Effector memory CD8-positive, alpha-beta T cell (primary cell): ENCODE measurements at places on chromosomes 3 and 15.

DNA sequence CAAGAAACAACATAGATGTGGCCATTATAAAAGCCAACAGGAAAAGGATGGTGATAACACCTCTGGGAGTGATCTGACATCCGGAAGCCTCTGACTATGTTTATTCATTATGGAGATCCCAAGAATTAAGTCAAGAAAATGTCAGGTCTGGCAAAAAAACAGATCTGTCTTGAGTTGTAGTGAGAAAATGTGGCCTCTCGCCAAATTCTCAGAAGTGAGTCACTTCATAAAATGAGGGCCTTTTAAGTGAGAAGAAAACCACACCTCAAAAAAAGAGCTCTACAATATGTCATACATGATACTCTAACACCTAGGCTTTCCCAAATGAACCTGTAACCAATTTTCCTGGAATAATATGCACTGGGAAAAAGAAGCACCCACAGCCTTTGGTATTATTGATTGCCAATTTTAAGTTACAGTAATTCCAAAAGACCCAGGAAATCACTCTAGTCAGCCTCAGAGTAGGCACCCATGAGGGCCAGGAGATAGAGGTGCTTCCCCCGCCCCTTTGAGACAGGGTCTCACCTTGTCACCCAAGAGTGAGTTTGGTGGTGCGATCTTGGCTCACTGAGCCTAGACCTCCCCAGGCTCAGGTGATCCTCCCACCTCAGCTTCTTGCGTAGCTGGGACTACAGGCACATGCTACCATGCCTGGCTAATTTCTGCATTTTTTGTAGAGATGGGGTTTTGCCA lies 38.0 kb downstream of the CCR3 start:
- H3K27ac ChIP-seq, result peak overlapping the region; percentile 21
- DNase-seq, result peak; percentile 58
- H3K36me3 ChIP-seq, result peaks cover 10% of the 10 kb centered on the region
- H3K27me3 ChIP-seq, result no peaks in the 10 kb centered on the region
- H3K4me1 ChIP-seq, result peaks cover 72% of the 10 kb centered on the region

DNA sequence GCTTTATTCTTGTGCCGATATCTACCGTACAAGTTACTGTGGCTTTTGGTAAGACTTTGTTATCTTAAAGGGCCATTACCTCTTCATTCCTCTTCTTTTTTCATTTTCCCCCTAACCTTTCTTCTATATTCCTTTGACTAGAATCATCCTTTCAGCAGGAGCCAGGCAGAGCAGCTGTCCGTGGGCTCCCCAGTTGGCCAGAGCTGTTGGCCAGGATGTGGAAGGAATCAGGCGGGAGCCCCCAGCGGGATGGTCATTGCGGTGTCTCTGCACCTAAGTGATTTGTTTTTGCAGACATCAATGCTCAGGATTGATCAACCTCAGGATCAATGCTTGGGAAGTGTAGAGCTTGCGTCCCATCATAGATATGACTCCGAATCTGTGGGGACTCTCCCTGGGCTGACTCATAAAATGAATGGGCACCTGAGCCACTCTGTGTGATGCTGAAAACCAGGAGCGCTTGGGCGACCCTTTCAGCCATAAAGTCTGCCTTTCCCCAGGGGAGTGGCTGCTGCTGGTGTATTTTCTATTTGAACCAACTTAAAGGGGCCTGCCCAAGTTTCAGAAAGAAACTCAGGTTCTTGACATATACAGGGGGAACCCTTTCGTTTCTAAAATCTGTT lies 21.7 kb downstream of the APBA2 start:
- H3K4me3 ChIP-seq, result no peak overlapping the region
- H3K36me3 ChIP-seq, result no peaks in the 10 kb centered on the region
- H3K27me3 ChIP-seq, result no peaks in the 10 kb centered on the region
- no peak for DNase-seq
- peaks cover 1% of the 10 kb centered on the region for H3K4me1 ChIP-seq

GRCh38 chr3:117722856-117723255 lies 1013.3 kb downstream of the TUSC7 start:
- no peak overlapping the region for H3K27ac ChIP-seq
- no peaks in the 10 kb centered on the region for H3K36me3 ChIP-seq
- H3K27me3 ChIP-seq, result no peaks in the 10 kb centered on the region
- no peaks in the 10 kb centered on the region for H3K4me1 ChIP-seq

GRCh38 chr3:159840703-159841299 lies 147.8 kb upstream of the IL12A start:
- H3K36me3 ChIP-seq, result no peaks in the 10 kb centered on the region
- H3K27ac ChIP-seq, result no peak overlapping the region
- H3K27me3 ChIP-seq, result peaks cover 6% of the 10 kb centered on the region
- H3K4me3 ChIP-seq, result no peak overlapping the region
- no peak for DNase-seq
- no peaks in the 10 kb centered on the region for H3K4me1 ChIP-seq

- peaks cover 8% of the 10 kb centered on the region for H3K36me3 ChIP-seq
- no peak for DNase-seq
- no peaks in the 10 kb centered on the region for H3K4me1 ChIP-seq
- no peak overlapping the region for H3K4me3 ChIP-seq
Observed at GRCh38 chr15:52291204-52291603, 4.4 kb downstream of the MYO5C start.

GRCh38 chr3:41974223-41974622 lies 12.3 kb upstream of the ULK4 start:
- no peaks in the 10 kb centered on the region for H3K27me3 ChIP-seq
- H3K4me1 ChIP-seq, result no peaks in the 10 kb centered on the region
- no peak for DNase-seq

- H3K27me3 ChIP-seq, result no peaks in the 10 kb centered on the region
- peaks cover 6% of the 10 kb centered on the region for H3K4me1 ChIP-seq
- no peak overlapping the region for H3K4me3 ChIP-seq
Observed at GRCh38 chr3:11539218-11539617, 104.5 kb downstream of the VGLL4 start.

DNA sequence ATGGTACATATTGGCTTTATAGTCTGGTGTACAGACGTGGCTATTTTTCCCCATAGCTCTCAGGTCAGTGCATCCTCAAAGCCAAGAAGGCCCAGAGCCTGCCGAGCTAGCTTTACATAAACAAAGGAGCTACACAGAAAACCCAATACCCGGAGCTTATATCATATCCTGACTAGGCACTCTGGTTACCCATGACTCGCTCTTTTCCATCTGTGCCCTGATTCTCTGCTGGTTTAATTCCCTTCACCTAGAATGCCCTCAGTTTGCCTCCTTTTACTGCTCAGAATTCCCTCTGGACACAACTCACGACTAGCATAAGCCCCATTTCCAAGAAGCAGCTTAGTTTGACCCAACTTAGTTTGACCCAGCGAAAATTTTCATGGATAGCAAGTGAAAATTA lies 110.8 kb downstream of the TIGIT start:
- no peak for DNase-seq
- no peaks in the 10 kb centered on the region for H3K36me3 ChIP-seq
- H3K4me3 ChIP-seq, result no peak overlapping the region
- H3K27ac ChIP-seq, result no peak overlapping the region

- H3K4me3 ChIP-seq, result no peak overlapping the region
- H3K27ac ChIP-seq, result no peak overlapping the region
- no peak for DNase-seq
Observed at GRCh38 chr15:90924375-90924774, 8.0 kb downstream of the HDDC3 start.

DNA sequence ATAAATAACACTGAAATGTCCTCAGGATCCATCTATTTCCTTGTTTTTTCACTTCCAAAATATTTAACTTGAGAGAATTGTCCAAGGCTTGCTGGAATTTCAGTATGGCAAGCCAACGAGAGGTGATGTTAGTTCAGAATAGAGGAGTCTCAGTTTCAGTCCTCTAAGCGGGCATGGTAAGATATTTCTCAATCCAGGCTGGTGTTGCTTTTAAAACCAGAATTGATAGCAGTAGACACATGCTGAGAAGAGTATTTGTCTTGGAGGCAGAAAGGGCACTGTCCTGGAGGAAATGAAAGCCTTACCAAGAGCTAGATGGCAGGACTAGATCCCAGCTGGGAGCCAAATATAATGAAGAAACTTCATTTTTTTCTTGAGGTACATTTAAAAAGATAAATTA lies 23.1 kb downstream of the PHLDB2 start:
- peak overlapping the region; percentile 68 for H3K27ac ChIP-seq
- H3K36me3 ChIP-seq, result peaks cover 14% of the 10 kb centered on the region
- no peak overlapping the region for H3K4me3 ChIP-seq
- peaks cover 14% of the 10 kb centered on the region for H3K4me1 ChIP-seq
- H3K27me3 ChIP-seq, result no peaks in the 10 kb centered on the region

- H3K27ac ChIP-seq, result no peak overlapping the region
- H3K4me1 ChIP-seq, result peaks cover 32% of the 10 kb centered on the region
- H3K4me3 ChIP-seq, result peak overlapping the region; percentile 74
- H3K27me3 ChIP-seq, result peaks cover 34% of the 10 kb centered on the region
- DNase-seq, result peak; percentile 38
- H3K36me3 ChIP-seq, result peaks cover 8% of the 10 kb centered on the region
Observed at GRCh38 chr15:70480196-70480856, 283.0 kb downstream of the UACA start.

- no peak overlapping the region for H3K4me3 ChIP-seq
- H3K27me3 ChIP-seq, result no peaks in the 10 kb centered on the region
- peak overlapping the region; percentile 9 for H3K27ac ChIP-seq
- no peak for DNase-seq
Observed at GRCh38 chr15:58492661-58493397, 61.0 kb downstream of the LIPC start.

GRCh38 chr3:4233488-4233887 lies 69.7 kb upstream of the SETMAR start:
- H3K4me3 ChIP-seq, result no peak overlapping the region
- no peaks in the 10 kb centered on the region for H3K4me1 ChIP-seq
- no peaks in the 10 kb centered on the region for H3K27me3 ChIP-seq
- no peaks in the 10 kb centered on the region for H3K36me3 ChIP-seq

GRCh38 chr3:62723914-62724217 lies 151.3 kb downstream of the CADPS start:
- DNase-seq, result no peak
- no peak overlapping the region for H3K4me3 ChIP-seq
- H3K36me3 ChIP-seq, result no peaks in the 10 kb centered on the region
- no peak overlapping the region for H3K27ac ChIP-seq

- no peaks in the 10 kb centered on the region for H3K36me3 ChIP-seq
- DNase-seq, result no peak
- H3K4me3 ChIP-seq, result no peak overlapping the region
- H3K27ac ChIP-seq, result no peak overlapping the region
- peaks cover 38% of the 10 kb centered on the region for H3K27me3 ChIP-seq
- no peaks in the 10 kb centered on the region for H3K4me1 ChIP-seq
Observed at GRCh38 chr15:39396979-39397615, 183.8 kb upstream of the THBS1 start.

GRCh38 chr3:171095063-171095462 lies 68.5 kb upstream of the SLC2A2 start:
- no peak overlapping the region for H3K27ac ChIP-seq
- H3K4me1 ChIP-seq, result peaks cover 4% of the 10 kb centered on the region
- peaks cover 45% of the 10 kb centered on the region for H3K36me3 ChIP-seq
- H3K4me3 ChIP-seq, result no peak overlapping the region

DNA sequence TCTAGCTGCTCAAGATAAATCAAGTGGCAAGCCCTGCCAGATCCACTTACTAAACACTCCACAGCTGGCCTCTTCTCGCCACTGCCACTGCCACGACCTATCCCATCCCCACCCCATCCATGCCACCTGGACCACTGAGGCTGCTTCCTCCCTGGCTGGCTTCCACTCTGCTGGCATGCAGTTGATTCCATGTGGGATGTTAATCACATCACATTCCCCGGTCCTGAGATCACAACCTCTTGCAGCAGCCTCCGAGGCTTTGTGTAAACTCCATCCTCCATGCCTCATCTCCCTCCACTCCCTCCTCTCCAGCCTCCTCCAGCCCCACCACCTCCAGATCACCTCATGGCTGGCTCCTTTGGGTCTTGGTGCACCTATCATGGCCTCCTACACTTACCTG lies 7.7 kb downstream of the NCKIPSD start:
- DNase-seq, result no peak
- H3K4me1 ChIP-seq, result no peaks in the 10 kb centered on the region
- H3K27me3 ChIP-seq, result no peaks in the 10 kb centered on the region

GRCh38 chr3:7423995-7424394 lies 563.1 kb downstream of the GRM7 start:
- H3K27ac ChIP-seq, result no peak overlapping the region
- H3K4me3 ChIP-seq, result no peak overlapping the region
- no peaks in the 10 kb centered on the region for H3K27me3 ChIP-seq
- no peak for DNase-seq
- no peaks in the 10 kb centered on the region for H3K4me1 ChIP-seq
- no peaks in the 10 kb centered on the region for H3K36me3 ChIP-seq
